ENCODE measurements at places on chromosomes 2 and 18.

- DNase-seq = no peak
Measured at GRCh38 chr2:41038408-41038807, 586.5 kb upstream of the SLC8A1 start.

DNA sequence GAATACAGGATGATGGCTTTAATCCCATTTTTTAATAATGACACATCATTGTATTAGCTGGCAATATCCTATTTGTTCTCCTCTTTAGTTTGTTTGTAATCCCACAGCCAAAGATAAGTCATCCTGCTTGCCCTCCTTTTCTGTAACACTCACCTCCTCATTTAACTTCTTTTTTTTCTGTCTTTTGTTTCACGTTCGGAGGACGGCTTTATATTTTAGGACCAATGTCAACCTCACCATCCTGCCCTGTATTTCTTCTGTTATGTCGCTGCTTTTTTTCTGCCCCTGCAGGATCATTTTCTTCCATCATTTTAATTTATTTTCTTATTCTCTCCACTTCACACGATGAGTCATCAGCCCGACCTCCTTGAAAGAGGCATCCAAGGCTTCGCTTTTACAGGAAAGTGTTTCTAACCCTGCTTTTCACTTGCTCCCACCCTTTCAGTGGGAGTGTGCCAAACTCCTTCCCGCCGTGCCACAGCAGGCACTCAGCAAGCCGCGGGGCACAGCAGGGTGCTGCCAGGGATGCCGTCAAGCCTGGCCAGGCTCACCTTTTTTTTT is 11.4 kb downstream of the RAB31 start:
- peak; percentile 30 for DNase-seq

DNA sequence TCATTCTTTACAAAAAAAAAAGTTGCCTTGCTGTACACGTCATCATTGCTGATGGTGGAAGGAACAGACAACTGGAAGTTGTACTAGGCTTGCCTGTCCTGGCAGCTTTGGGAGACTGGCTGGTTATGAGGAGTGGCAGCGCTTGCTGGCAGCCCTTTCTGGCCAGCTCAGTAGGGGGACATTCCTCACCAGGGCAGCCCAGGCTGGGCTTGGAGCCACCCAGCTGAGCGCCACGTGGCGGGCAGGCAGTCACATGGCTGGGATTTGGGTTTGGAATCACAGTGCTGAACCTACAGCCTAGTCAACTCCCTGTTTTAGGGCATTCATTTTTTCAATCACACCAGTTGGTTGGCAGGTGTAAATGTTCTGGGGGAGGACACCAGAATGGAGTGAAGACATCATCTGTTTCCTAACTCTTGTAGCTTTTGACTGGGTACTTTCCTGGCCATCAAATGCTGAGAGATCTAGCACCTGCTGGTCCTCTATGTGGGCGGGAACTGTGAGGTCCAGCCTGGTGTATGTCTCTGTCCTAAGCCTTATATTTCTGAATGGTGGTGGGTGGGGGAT is 139.3 kb downstream of the SETBP1 start:
- no peak for DNase-seq

- DNase-seq = no peak
Measured at GRCh38 chr2:179613701-179614100, 247.7 kb downstream of the ZNF385B start.

- DNase-seq = no peak
Measured at GRCh38 chr2:129764376-129765325, 214.8 kb upstream of the RAB6C start.

DNA sequence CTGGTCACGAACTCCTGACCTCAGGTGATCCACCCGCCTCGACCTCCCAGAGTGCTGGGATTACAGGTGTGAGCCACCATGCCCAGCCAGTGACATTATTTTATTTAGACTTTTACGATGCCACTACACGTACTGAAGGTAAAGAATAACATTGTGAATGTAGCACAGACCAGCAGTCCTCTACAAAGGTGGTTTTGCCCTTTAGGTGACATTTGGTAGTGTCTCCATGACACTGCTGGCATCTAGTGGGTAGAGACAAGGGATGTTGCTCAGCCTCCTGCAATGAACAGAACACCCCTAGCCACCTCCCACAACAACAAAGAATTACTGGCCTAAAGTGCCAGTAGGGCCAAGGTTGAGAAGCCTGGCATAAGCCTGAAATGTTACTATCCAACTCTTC is 69.5 kb downstream of the MYOM1 start:
- DNase-seq = no peak

DNA sequence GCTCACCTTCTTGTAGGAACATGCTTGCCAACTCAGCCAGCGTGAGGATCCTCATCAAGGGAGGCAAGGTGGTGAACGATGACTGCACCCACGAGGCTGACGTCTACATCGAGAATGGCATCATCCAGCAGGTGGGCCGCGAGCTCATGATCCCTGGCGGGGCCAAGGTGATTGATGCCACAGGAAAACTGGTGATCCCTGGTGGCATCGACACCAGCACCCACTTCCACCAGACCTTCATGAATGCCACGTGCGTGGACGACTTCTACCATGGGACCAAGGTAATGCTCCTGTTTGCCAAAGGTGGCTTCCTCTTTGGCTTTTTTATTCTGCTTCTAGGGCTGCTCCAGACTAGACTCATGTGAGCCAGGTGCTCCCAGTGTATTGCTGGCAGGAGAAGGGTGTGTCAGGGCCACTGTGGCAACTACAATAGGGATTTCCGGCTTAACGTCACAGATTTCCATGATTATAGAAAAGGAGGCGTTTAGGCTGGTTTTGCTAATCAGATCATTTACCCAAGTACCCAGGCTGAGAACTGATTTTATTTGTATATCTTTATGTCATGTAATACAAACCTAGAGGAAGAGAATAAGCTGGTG is 50.6 kb downstream of the DPYSL5 start:
- no peak for DNase-seq

DNA sequence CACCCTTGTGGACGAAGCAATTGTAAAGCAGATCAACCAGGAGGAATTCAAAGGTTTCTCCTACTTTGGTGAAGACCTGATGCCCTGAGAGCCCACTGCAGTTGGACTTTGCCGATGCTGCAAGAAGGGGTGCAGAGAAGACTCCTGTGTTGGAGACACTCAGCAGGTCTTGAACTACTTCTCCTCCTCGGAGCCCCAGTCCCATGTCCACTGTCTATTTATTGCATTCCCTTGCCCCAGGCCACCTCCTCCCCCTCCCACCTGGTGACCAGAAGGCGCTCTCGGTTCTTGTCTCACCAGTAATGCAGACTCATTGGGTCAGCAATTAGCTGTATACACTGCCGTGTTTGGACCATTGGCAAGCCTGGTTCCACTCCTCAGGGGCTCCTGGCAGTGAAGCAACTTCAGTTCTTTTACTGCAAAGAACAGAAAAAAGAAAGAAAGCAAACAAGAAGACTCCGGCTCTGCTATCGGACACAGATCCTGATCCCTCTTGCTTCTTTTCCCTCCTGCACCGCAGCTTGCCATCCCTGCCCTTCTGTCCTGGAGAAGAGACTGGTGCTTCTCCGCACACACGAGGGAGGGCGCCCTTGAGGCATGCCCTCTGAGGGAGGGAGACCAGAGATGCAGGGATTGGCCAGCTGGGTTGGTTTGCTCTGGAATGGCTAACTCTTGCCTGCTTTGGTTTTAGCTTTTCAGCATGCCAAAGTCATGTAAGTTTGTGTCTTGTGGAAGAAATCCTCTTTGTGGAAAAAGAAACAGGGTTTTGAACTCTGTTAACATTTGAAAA is 112.2 kb upstream of the EPAS1 start:
- no peak for DNase-seq

- no peak for DNase-seq
Measured at GRCh38 chr2:183592271-183592670, 468.0 kb downstream of the NUP35 start.

GRCh38 chr18:63189817-63190216 is 129.8 kb downstream of the BCL2 start:
- no peak for DNase-seq

DNA sequence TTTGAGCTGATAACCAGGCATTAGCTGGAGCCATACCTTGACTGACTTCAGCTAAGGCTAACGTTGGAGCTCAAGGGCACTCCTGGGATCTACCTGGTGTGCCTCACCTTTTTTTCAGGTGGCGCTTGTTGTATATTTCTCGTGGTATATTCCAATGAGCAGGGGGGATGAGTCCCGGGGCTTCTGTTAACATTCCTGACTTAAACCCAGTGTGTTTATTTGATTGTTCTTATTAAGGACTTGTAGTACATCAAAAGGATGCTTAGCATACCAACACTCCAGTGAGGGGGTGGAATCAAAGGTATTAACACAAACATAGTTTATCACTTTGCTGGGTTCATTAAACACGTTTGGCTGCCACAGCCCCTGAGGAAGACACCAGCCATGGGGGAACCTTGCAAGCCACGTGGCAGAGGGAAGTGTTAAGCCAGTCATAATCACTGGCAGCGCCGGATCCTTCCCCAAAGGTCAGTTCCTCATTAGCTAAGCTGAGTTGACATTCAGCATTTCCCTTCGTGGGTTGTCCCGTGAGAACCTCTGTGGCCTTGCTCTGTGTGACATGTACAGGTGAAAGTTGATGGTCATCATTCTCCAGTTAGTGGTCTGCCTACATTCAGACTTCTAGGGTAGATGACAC is 119.5 kb upstream of the MCFD2 start:
- no peak for DNase-seq

DNA sequence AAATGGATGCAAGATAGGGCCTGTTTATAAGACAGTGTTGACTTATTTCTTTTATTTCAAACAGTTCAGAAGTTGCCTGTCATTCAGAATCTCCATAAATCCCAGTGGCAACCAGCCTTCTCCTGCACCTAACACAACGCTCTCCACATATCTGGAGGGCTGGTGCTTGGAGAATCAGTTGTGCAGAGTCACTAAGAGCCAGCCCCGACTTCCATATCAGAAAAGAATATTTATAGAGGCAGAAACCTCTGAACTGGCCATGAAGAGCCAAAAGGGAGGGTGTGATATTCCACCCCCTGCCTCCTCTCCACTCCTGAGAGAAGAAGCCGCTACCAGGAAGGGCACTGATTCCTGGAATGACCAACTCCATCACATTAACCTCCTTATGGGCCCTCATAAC is 34.0 kb upstream of the B4GALT6 start:
- DNase-seq = no peak

GRCh38 chr2:176415174-176415895 is 146.1 kb downstream of the MTX2 start:
- DNase-seq = no peak

DNA sequence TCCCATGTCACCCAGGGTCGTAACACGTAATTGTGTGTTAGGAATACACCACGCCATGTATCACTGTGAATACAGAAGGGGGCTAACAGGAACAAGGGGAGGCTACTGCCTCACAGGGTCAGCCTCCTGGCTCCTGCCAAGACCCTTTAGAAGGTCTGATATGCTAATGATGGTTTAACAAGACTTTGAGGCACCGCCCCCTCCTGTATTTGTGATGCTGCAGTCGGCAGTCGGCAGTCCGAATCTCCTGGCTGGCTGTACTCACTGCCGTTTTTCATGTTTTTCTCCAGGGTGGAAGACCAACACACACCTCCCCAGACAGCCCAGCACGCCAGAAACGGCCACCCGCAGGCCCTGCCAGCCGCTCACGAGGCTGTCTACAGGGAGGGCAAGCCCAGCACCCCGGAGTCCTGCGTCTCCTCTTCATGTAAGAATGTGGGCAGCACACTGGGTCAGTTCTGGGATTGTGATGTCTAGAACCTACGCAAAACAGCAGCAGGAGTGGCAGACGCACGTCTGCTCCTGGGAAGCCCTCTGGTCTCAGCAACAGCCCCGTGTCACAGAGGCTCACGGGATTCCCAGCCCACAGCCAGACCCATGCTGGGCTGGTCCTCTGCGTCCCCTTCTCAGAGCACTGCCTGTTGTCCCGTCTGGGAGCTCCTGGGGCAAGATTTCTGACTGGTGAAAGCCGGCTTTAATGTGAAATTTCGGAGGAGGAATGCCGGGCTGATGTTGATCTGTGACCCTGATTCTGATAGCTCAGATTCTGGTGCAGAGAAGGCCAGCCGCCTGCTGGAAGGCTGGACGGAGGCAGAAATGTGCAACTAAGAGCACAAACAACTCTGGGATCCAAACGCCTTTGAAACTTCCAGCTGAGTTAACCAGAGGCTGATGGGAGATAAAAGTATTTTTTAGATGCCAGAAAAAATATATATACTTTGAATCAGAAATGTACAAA is 39.7 kb upstream of the B3GNT7 start:
- DNase-seq = no peak

- peak; percentile 75 for DNase-seq
Measured at GRCh38 chr2:42926434-42927333, 134.3 kb upstream of the HAAO start.

- DNase-seq = no peak
Measured at GRCh38 chr2:242027676-242028450, 158.3 kb downstream of the RTP5 start.

DNA sequence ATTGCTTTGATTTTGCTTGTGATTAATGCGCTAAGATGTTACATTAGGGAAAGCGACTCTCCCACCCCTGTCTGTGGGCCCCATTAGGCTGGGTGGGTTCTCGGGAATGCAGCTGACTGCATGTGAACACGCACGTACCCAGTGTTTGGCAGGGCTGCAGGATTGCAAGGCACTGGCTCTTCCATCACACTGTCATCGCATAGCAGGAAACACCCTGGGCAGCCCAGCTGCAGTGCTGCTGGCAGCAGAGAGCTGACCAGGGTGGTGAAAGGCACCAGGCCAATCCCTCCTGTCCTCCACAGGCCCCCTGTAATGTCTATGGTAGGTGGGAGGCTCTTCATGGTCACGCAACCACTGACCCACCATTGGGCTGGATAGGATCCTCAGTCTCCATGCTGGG is 34.4 kb upstream of the FZD7 start:
- DNase-seq = no peak

DNA sequence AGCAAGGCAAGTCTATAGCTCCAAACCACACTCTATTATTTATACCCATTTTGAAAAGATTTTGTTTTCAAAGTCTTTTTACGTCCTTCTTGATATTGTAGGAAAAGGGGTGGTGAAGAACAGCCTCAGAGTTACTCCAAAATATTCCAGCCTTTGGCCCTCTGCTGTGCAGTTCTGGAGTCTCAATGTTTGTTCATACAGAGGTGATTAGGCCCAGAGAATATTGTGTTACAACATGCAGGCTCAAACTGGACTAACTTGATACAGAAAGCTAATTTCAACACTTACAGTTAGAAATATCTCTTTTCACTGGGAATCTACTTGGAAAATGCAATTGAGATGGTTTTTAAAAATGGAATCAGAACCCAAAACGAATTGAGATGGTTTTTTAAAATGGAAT is 40.4 kb upstream of the SLC25A52 start:
- DNase-seq = no peak

GRCh38 chr2:32930436-32930835 is 16.3 kb upstream of the LTBP1 start:
- DNase-seq = no peak

Measured in NCI-H2081 (cell line).